ENCODE measurements at places on chromosomes 7 and 10.

- DNase-seq = no peak
These were observed 27.0 kb downstream of the SP4 start for GRCh38 chr7:21454906-21455305.

DNA sequence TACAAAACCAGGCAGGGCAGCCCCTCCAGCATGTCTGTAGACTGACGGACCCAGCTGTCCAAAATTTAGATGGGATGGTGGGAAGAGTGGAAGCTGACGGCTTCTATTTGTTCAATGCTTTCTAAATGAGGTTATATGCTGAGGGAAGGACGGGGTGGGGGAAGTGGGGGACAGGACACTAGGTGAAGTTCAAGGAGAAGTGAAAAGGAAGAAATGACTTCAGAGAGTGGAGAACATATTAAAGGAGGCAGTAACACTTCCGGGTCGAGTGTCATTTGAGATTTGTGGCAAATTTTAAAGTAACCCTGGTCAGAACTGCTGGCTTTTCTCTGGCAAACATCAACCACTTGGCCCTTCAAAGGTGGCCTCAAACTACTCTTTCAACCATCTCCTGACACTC lies 9.4 kb downstream of the PIP4K2A start:
- DNase-seq = no peak

DNA sequence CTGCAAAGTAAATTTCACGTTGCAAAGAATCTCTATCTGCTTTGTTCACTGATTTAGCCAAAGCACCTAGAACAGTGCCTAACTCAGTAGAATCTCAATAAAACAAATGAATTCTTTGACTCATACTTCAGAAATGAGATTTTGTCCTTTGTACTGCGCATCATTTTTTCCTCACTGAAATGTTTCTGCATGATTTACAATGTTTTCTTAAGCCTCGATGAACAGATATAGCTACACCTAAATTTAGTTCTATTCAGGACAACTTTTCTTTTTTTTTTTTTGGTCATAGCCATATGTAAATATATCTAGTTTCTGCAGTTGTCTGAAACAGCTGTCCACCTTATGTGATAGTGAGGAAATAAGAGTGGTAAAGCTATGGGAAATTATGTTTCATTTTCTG lies 15.3 kb downstream of the GNAT3 start:
- DNase-seq = peak; percentile 22

DNA sequence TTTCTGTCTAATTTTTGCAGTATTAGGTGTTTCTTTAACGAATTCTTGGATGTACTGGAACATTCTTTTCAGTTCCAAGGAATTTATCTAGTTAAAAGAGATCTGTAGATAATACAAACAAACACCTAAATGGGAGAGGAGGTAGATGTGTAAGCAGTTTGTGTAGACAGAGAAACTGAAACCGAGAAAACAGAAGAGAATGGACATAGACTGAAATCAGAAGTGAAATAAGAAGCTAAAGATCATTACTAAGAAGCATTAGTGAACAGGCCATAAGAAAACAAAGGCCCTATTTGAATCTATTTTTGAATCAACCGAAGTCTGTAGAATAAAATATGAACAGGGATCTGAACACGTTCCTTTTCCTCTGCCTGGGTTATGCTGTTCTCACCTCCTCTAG lies 26.5 kb upstream of the TMEM229A start:
- DNase-seq = no peak

- DNase-seq = no peak
These were observed 70.0 kb downstream of the KLF6 start for GRCh38 chr10:3714967-3715366.

GRCh38 chr10:89346405-89347254 lies 18.8 kb downstream of the IFIT3 start:
- DNase-seq = peak; percentile 80

DNA sequence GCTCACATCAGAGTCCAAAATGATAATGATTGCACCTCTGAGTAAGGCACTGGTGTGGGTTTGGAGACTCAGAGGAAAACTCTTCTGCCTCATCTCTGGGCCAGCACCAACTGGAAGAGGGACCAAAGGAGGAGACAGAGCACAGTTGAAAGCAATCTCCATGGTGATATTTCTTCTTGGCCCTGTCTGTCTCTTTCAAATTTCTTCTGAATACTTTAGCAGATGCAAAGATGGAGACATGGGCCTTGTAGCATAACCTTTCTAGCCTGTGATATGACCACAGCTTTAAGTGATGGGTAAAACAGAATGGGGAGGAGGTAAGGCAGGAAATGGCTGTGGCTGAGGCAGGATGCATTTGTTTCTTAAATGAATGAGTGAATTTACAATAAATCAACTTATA lies 12.2 kb upstream of the GIMAP7 start:
- no peak for DNase-seq

GRCh38 chr10:131700032-131700431 lies 200.8 kb upstream of the PPP2R2D start:
- no peak for DNase-seq

GRCh38 chr7:152341039-152341913 lies 94.5 kb downstream of the KMT2C start:
- DNase-seq = peak; percentile 79

- DNase-seq = no peak
These were observed 180.6 kb downstream of the DOCK4 start for GRCh38 chr7:112025556-112025955.

DNA sequence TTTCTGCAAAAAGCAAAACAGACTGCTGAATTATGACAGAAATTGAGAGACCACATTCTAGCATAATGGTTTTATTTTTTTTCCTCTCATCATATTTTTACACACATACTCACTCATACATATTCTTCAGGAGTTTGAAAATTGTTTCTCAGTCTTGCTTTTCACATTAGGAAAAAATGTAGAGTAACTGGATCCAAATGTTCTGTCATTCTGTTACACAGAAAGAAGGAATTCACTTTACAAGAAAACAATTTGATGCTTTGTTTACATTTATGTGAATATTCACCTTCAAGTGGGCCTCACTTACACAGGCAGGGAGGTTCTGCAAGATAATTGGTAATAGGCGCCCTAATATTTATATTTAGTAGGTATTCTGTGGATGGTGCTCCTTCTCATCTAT lies 82.0 kb downstream of the ARL4A start:
- DNase-seq = no peak

DNA sequence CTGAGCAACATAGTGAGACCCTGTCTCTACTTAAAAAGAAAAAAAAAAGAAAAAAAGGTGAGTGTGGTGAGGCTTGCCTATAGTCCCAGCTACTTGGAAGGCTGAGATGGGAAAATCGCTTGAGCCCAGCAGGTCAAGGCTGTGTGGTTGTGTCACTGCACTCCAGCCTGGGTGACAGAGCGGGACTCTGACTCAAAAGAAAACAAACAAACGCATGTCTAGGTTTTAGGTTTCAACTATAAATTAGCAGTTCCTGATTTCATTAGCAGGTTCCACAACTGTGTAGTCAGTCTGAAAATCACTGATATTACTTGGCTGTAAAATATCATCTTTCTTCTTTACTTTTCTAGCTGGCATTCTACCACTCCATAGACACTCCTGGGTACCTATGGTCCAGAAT lies 155.7 kb upstream of the HGF start:
- DNase-seq = no peak

- no peak for DNase-seq
These were observed 328.2 kb upstream of the MAGI2 start for GRCh38 chr7:79781716-79782115.

GRCh38 chr7:156166692-156167416 lies 354.6 kb upstream of the SHH start:
- no peak for DNase-seq

GRCh38 chr10:51934373-51934772 lies 235.0 kb upstream of the CSTF2T start:
- no peak for DNase-seq

GRCh38 chr10:102645388-102645740 lies 1.1 kb downstream of the TRIM8 start:
- DNase-seq = peak; percentile 72

GRCh38 chr10:133161486-133162109 lies 1.6 kb downstream of the KNDC1 start:
- DNase-seq = no peak

DNA sequence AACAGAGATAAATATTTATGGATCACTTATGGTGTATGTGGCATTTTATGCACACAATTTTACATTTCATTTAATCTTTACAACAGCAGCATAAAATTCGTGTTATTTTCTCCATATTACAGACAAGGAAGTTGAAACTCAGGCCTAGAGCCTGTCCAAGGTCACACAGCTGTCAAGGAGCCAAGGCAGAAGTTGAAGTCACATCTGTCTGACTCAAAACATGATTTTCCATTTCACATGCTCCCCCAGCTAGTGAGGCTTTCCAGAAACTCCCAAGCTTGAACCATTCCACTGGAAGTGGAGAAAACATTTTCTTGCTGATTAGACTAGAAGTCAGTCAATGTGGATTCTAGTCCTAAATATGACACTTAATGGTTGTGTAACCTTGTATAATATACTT lies 110.5 kb downstream of the HECTD2 start:
- DNase-seq = peak; percentile 36

- no peak for DNase-seq
These were observed 66.6 kb upstream of the NOBOX start for GRCh38 chr7:144470078-144470477.

GRCh38 chr7:28329661-28330363 lies 82.5 kb upstream of the CREB5 start:
- peak; percentile 73 for DNase-seq

GRCh38 chr10:102242118-102242485 lies 790 bp upstream of the PITX3 start:
- DNase-seq = no peak
